Stimulated activated CD4-positive, alpha-beta T cell treated with anti-CD3 and anti-CD28 coated beads, Interleukin-1b, Interleukin-23, amount 100 ng/mL, for 48 hours (primary cell): ENCODE measurements at places on chromosomes 7 and 10.

GRCh38 chr7:76397409-76398183, 11.9 kb downstream of the SSC4D start:
- DNase-seq = peak; percentile 83

GRCh38 chr10:86113044-86113443, 253.6 kb downstream of the GRID1 start:
- no peak for DNase-seq

GRCh38 chr7:136064627-136065237, 87.6 kb upstream of the MTPN start:
- DNase-seq = no peak

DNA sequence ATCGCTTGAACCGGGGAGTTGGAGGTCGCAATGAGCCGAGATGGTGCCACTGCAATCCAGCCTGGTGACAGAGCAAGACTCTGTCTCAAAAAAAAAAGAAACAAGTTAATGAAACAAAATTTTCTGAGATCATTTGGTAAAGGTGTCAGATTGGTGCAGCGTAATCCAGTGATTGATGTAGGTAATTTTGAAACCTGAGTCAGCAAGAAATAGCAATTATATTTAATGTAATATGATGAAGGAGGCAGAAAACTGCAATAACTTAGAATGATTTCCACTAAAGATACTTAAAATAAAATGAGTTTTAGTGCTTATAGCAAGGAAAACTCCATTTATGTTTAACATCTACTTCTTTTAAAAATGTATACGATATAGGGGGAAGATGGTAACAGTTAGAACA, 1049.8 kb upstream of the C7orf33 start:
- no peak for DNase-seq

DNA sequence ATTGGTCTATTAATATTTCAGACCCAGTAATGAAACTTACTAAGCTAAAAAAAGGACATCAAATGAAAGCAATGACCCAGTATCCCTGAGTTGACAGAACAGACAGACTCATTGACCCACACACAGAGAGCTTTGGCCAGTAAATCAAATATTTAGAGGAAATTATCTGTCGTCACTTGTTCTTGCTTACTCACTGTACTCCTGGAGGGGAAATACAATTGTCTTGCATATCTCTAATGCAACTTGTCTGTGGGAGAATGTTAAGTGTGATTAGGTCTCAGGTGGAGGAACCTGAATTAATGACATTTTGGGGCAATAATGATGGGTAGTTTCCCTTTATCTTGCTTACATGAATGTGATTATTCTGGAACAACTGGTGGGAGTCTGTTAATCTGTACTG, 80.4 kb downstream of the CUBN start:
- DNase-seq = no peak

GRCh38 chr10:98486421-98486820, 39.7 kb upstream of the HPS1 start:
- DNase-seq = no peak
